ENCODE measurements at places on chromosomes 2 and 18. TPM values are rescaled to one million over a fixed set of nuclear protein-coding genes. Genes with fewer than 3 reads are reported as not detected.

- no peak overlapping the region for H3K4me3 ChIP-seq
- no peaks in the 10 kb centered on the region for H3K4me1 ChIP-seq
- DNase-seq: no peak
- H3K36me3 ChIP-seq: no peaks in the 10 kb centered on the region
- no peak overlapping the region for H3K27ac ChIP-seq
These were observed 179.7 kb downstream of the GPD2 start for GRCh38 chr2:156615836-156616322.

The KANSL1L gene
- total RNA-seq: 3.7 TPM

The DSG2 gene
- total RNA-seq: 0.89 TPM

- H3K4me1 ChIP-seq: peaks cover 23% of the 10 kb centered on the region
- no peak overlapping the region for H3K4me3 ChIP-seq
- no peak overlapping the region for H3K27ac ChIP-seq
- no peaks in the 10 kb centered on the region for H3K36me3 ChIP-seq
- no peak for DNase-seq
These were observed 24.4 kb downstream of the SPP2 start for GRCh38 chr2:234074751-234075517.

The PAX8 gene
- total RNA-seq: 2.0 TPM

The KCNS3 gene
- total RNA-seq: not detected

The ANKRD29 gene
- not detected for total RNA-seq

The GALR1 gene
- not detected for total RNA-seq

The REG1B gene
- total RNA-seq: not detected

DNA sequence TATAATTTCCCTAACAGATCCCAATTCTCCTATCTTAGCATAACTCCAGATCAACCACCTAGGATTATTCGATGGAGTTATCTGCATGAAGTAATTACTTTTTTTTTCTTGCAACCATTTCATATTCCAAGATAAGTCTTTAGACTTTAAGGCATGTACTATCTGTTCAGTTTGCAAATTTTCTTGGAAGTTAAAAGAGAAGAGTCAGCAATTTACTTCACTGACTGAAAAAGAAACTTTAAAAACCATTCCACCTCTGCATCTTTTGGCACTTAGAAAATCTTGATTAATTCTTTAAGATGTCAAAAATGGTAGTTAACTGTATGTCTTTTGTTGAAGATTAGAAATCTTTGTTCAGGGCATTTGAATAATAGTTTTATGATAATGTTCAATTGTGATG is 830.5 kb upstream of the KLHL29 start:
- H3K27me3 ChIP-seq: no peaks in the 10 kb centered on the region
- no peaks in the 10 kb centered on the region for H3K36me3 ChIP-seq
- no peak overlapping the region for H3K4me3 ChIP-seq
- no peak for DNase-seq

DNA sequence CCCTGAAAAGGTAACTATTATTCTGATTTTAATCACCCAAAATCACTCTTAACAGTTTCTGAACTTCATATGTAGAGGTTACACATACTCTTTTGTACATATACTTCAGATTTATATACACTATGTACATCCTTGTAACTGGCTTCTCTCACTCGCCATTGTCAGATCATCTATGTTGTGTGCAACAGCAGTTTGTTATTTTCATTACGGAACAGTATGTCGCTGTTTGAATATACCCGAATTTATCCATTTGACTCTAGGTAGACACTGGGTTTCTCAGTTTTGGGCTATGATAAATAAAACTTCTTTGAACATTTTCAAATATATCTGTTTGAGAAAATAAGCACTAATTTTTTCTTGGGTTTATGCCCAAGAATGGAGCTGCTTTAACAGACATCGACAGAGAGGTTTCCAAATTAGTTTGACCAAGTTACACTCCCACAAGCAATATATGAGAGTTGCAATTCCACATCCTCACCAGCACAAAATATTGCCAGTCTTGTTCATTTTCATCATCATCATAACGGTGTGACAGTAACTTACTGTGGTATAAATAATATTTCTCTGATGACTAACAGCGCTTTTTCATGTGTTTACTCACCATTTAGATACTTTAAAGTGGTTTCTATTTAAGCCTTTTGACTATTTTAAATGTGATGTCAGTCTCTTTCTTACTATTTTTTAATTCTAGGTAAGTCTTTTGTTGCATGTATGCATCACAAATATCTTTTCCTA is 80.9 kb downstream of the SMC6 start:
- DNase-seq: no peak
- H3K36me3 ChIP-seq: peaks cover 28% of the 10 kb centered on the region
- H3K4me3 ChIP-seq: no peak overlapping the region
- H3K27me3 ChIP-seq: no peaks in the 10 kb centered on the region
- no peak overlapping the region for H3K27ac ChIP-seq

GRCh38 chr18:69444221-69444620 is 43.5 kb downstream of the DOK6 start:
- DNase-seq: no peak
- H3K36me3 ChIP-seq: no peaks in the 10 kb centered on the region
- no peak overlapping the region for H3K27ac ChIP-seq
- no peaks in the 10 kb centered on the region for H3K4me1 ChIP-seq
- H3K4me3 ChIP-seq: no peak overlapping the region

The DES gene
- 0.39 TPM for total RNA-seq

- no peak for DNase-seq
These were observed 70.2 kb upstream of the SMIM21 start for GRCh38 chr18:75497576-75498235.

The LONRF2 gene
- total RNA-seq: not detected
